Substantia nigra (tissue), 51 donors: ENCODE measurements at places on chromosomes 4 and X.

GRCh38 chr4:175405961-175406360, 406.1 kb downstream of the GPM6A start:
- DNase-seq: no peak

DNA sequence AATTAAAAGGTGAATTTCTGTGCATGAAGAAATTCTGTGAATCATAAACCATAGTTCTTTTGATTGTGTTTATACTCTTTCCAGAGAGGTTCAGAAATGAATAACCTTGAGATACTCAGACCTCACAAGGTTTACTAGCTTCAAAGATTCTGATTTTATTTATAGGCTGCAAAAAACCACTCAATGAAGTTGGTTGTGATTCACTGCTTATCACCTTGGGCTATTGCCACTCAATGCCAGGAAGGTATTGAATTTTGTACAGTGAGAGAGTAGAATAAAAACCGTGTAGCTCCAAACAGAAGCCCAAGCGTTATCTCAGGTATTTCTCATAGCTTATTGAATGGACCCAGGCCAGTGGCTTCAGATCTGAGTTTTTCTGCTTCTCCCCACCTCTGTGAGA, 118.7 kb downstream of the FHIP1A start:
- DNase-seq: no peak

DNA sequence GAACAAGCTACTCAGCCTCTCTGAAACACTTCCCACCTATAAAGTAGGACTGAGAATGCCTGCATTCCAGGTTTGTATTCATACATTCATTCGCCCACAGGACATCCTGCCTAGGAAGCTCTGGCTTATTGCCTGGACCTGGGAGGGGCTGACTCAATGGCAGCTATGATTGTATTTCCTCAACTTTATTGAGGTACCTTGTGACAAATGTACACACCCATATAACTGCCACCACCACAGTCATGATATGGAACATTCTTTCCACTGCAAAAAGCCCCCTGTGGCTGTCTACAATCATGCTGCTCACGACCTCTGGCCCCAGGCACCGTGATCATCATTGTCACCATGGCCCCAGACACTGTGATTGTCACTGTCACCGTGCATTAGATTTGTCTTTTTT, 68.3 kb downstream of the ABLIM2 start:
- DNase-seq: no peak

DNA sequence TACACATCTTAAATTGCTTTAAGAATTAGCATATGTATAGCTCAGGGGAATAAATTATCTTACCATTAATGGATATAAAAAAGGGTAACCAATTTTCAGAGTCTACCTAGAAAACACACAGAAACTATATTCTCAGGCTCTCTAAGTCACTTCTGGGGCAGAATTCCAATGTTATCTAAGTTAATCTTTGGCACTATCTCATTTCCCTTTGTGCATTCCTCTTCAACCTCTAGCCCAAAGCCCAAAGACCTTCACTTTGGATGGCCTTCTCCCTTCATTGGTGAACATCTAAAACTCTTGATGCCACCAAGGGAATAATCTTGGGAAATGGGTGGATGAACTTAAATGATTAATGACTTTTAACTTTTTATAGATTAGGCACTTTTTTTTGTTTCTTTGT, 108.3 kb downstream of the APBB2 start:
- DNase-seq: no peak

DNA sequence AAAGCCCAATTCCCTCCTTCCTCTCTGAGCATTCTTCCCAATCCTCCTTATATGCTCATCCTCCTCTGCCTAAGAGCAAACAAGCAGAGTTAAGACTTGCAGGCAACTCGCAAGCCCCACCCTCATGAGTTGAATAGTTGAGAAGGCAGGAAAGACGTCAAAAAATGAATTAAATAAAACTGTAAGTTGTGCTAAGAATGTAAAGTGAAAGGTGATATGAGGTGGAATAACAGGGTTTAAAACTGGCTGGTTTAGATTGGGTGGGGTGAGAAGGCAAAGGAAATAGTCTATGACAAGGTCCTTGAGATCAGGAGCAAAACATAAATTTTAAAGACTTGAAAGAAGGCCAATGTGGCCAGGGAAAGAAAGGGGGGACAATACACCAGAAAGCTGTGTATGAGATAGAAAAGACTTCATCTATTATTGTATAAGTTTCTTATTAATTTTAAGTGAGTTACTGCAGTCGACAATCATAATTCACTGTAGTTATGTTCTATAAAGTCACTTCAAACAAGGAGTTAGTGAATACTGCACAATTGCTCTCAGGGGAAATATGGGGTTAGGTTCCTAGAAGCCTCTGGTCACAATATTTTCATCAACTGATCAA, 124.9 kb downstream of the RELL1 start:
- DNase-seq: no peak

GRCh38 chr4:153927451-153927850, 138.6 kb upstream of the SFRP2 start:
- DNase-seq: no peak

DNA sequence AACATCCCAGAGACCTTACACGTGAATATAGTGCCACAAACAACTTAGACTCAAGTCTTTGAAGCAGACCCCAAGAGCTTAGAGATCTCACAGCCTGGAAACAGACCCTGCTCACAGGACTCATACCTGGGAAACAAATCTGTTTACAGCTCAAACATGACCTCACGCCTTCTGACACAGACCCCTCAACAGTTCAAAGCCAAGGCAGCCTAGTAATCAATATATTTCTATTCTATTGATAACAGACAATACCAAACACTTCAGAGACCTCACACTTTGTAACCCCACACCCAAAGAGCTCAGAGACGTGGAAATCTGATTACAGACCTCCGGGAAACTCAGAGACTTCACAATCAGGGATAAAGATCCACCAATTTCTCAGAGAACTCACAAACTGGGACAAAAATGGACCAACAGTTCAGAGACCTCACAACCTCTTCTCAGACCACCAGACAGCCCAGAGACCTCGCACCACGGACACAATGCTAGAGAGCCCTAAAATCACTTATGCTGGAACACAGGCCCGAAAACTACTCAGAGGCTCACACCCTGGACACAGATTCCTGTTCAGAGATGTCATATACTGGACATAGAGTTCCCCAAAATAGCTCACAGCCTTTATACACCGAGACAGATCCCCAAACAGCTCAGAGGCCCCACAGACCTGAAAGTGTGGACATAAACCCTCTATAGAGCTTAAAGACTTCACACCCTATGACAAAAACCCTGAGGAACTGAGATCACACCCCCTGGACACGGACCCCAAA, 14.8 kb downstream of the SUV39H1 start:
- no peak for DNase-seq

DNA sequence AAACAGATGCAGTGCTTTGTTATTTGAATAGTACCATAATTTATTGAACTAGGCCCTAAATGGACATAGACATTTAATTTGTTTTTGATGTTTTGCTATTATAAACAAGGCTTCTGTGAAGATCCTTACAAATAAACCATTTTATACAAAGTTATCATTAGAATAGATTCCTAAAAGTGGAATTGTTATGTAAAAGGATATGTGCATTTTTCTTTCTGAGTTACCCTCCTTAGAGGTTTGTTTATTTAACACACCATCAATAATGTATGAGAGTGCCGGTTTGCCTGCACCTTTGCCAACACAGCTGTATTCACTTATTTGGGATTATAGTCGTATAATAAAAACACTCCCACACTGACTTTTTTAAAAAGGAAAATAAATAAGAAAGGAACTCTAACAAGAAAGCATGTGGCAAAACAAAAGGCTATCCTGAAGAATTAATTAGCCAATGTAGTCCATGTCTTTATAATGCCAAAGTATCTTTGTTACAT, 84.8 kb downstream of the PAK3 start:
- DNase-seq: no peak

GRCh38 chr4:106690487-106690886, 321.9 kb upstream of the GIMD1 start:
- no peak for DNase-seq
